NCI-H2107 (cell line): ENCODE measurements at places on chromosomes 13 and 19.
A peak's percentile ranks its signal among the peaks of the same experiment; 100 is the strongest.

DNA sequence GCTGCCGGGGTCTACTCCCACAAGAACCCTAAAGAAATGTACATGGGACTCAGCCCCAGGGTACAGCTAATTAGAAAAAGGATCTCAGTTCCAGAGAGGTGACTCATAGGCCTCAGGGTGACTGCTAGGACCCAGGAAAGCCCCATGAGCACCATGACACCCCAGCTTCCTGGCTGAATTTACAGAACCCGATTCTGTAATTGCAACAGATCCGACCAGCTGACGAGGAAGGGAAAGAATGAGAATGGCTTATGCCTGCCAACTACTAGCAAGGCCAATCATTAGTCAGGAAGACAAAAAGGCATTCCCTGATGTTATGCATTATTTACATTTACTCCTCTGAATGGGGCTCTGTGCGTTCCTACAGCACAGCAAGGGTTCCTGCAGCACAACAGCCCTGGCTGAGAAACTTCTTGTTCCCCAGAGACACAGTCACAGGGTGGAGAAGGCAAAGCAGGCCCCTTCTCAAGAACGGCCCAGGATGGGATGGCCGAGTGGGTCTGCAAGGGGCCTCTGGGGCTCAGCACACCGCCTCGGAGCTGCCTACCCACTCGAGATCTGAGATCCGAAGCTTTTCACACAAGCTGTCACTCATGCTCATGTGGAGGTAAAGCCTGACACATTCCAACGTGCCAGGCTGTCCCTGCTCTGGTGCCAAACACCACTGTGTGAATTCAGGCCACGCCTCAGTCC is 27.2 kb downstream of the PBX4 start:
- no peak for DNase-seq

DNA sequence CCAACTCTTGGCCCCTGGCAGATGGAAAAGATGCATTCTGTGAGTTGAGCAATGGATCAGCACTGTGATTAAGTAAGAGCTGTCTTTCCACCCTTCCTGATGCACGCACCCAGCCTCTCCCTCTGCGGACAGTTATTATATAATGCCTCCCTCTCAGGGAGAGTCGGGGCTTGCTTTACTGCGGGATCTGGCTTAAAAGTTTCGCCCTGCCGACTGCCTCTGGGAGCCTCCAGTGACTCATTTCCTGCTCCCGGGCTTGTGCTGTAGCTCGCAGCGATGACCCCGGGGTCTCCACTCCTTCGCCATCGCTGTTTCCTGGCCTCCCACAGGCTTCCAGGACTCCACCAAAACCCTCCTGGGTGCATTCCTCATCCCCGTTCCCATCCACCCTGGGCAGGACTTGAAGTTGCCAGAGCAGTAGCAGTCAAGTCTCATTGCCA is 107.4 kb upstream of the SLC7A1 start:
- DNase-seq = no peak

- no peak for DNase-seq
Observed at GRCh38 chr19:55646889-55647731, 902 bp upstream of the CCDC106 start.

GRCh38 chr19:46696052-46696451 is 20.9 kb downstream of the PRKD2 start:
- DNase-seq = no peak

GRCh38 chr13:33285420-33286124 is at the start of gene STARD13:
TSS of gene STARD13 (minus strand) at chr13:33285755. CDS start at chr13:33285638, 117 bp downstream.
- peak; percentile 11 for DNase-seq

DNA sequence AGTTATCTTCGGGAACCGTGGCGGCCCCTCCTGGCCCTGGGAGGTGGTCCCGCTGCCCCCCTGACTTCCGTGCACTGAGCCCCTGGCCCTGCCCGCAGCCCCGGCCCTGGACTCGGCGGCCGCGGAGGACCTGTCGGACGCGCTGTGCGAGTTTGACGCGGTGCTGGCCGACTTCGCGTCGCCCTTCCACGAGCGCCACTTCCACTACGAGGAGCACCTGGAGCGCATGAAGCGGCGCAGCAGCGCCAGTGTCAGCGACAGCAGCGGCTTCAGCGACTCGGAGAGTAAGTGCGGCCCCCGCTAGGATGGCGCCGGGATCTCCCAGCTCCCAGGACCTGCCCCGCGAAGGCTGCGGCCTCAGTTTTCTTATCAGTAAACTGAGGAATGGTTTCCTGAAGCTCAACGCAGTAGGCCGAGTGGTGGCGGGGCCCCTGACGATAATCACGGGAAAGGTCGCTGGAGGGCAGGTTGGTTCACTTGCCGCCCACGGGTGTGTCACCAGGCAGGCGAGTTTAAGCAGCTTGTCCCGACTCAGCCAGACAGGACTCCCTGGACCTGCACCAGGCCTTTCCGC is 924 bp downstream of the RGCC start:
- DNase-seq = no peak

- DNase-seq = no peak
Observed at GRCh38 chr13:72523049-72523448, 204.4 kb downstream of the MZT1 start.

GRCh38 chr19:45524575-45525129 is 17.4 kb downstream of the VASP start:
- no peak for DNase-seq

DNA sequence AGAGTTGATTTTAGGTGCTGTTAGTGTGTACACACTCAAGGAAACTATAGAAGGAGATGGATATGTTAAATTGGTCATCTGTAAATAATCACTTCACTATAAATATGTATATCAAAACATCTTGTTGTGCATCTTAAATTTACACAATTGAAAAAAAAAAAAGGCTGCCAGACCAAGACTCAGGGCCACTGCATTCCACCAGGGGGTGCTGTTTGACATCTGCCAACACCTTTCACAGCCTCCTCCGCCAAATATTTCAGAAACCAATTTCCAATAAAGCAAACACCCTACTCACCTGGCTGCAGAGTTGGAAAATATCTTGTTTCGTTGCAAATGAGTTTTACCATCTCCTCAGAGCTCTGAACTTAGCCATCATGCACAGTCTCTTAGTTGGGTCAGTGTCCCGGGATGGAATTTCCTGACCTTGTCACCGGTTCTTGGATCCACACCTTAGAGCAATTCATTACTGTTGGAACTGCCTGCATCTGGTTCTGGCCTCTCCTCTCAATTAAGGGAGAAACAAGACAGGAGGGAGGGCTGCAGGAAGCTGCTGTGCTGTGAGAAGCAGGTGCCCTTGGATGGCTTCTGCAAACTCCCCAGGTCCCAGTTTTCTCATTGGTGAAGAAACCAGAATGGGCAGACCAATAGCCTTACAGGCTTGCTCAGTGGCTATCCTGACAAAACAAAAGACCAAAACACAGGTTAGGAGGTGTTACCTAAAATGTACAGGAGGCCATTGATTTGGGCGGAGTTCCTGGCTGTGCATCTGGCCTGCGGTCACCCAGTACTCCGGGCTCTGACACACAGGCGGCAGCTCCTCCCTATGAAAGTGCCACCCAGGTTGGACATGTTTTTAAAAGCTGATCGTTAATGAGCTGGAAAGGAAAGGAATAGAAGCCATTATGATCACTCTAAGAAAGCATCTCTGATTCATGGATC is 746.6 kb downstream of the UQCRFS1 start:
- DNase-seq = no peak

- DNase-seq = peak; percentile 50
Observed at GRCh38 chr19:35090506-35091214, 25.0 kb upstream of the FXYD3 start.

GRCh38 chr19:44649578-44650145 is 6.0 kb downstream of the PVR start:
- DNase-seq = no peak

- DNase-seq = no peak
Observed at GRCh38 chr19:47045867-47046470, 2.5 kb downstream of the TMEM160 start.

DNA sequence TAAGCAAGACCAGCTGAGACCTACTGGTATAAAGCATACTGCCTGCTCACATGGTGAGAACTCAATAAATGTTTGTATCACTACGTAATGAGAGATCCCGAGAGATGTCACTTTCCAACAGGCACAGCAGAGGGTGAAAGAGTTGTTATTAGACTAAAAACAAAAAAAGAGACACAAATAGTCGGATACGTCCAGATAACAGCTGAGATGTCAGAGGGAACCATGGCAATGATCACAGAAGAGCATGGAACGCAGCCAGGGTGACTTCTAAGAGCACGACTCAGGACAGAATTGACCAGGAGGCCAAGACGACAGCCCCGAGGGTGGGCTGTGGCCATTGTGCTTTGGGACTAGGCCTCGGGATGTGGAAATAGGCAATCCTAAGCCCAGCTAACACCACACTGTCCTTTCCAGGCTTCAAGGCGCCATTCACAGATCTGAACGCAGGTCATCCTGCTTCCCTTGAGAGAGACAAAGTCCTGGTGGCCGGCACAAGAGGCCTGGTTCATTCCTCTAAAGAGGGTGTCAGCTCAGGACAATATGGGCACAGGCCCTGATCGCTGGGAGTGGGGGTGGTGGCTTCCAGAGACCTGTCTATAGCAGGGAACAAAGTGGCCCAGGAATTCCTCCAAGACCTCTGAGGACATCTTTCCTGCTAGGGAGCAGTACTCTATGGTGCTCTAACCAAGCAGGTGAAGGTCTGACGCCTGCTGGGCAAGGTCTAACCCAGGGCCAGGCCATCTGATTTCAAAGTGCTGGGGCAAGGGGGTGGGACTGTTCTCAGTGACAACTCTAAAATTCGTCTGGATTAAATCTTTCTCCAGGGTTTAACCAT is 3.2 kb downstream of the SH3GL1 start:
- no peak for DNase-seq

DNA sequence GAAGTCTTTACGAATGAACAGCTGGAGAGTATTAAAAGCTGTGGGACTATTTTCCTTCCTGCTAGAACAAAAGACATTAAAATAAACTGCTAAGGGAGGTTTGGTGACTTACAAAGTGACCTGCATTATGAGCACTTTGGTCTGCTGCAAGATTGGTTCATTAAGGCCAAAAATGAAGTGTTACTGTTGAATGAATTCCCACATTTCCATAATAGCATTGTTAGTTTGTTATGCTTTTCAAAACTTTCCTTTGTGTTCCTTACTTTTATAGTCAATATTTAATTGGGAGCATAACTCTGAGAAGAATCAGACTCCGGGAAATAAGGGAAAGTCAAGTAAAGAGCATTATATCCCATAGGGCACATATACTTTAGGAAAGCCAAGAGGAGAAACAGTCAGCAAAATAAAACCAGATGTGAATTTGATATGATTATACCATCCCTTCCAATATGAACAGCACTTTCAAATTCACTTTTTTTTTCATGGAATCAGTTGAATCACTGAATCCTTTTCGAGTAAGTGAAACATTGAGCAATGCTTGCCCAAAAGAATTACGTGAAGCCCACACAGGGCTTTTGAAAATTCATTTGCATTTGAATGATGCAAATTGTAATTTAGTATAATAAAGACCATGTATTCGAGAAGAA is 112.6 kb downstream of the KCTD12 start:
- no peak for DNase-seq

DNA sequence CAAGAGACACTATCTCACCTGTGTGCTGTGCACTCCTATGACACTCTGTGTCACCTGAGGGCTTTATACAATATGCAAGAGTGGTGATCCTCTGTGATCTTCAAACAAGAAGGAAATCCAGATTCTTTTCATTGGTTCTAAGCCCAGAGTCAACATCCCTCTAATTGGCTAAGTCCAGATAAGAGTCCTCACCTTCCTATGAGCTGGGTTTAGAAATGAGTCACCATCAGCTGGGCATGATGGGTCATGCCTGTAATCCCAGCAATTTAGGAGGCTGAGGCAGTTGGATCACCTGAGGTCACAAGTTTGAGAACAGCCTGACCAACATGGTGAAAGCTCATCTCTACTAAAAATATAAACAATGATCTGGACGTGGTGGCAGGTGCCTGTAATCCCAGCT is 144.4 kb downstream of the ZNF675 start:
- no peak for DNase-seq
